Stimulated activated CD4-positive, alpha-beta T cell treated with anti-CD3 and anti-CD28 coated beads, TNF-alpha, amount 100 ng/mL, for 1 hour (primary cell): ENCODE measurements at places on chromosomes 7 and 10.

DNA sequence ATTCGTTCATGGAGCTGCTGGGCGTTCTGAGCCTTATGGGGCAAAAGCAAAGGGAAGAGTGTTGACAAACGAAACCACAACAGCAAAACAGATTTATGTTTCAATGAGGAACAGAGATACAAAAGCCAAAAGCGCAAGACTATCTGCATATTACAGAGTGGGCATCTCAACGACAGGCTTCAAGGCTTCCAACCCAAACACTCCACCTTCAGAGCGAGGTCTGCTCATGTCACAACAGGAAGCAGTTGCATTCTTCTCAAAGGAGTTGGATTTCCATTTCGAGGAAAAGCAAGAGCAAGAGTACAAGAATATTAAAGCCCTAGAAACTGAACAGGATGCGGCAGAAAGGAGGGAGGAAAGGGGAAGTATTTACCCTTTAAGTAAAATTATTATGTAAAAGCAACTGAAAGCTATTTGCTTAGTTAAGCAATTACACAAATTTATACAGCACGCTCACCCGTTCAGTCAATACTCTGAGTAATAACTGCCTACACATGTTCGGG, 189.3 kb downstream of the ELMO1 start:
- no peak for DNase-seq

GRCh38 chr10:48701941-48702340, 17.3 kb downstream of the WDFY4 start:
- no peak for DNase-seq

DNA sequence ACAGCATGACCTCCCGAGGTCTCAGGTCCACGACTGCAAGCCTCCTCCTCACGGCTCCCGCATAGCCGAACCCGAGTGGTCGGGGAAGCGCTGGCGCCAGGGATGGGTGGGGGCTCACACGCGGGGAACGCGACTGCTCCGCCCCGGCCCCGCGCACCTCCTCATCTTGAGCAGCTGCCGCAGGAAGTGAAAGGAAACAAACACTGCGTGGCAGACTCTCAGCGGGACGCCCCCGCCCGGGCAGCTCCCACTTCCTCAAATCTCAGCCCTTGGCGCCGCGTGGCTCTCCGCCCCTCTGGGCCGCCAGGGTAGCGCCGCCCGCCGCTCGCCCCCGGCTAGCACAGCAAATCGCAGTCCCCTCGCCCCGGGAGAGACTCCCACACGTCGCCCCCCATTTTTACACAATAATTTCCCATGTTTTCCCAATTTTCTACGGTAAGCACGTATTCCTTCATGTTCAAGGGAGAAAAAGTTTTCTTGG, at the start of gene TMEM243:
TSS of gene TMEM243 (minus strand) at position 188 of the 481 bp plus-strand sequence. CDS start 229 bp downstream, outside the sequence.
- DNase-seq: peak; percentile 67

DNA sequence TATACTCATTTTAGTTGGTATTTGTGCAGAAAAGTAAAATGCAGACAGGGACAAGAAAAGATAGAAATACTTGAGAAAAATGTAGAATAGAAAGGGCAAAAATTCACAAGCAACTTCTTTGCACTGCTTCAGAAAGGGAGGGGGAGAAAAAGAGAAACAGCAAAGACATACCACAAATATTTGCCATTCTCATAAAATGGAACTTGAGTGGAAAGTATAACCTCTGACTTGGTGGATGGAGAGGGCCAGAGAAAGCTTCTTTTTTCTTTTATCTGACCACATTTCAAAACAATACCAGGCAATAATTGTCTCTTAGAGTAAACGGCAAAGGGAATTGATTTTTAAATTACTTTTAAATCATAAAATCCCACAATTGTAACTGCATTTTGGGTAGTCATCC, 35.8 kb upstream of the TRUB1 start:
- DNase-seq: no peak

- DNase-seq: no peak
Measured at GRCh38 chr10:47028466-47028865, 117.2 kb downstream of the PTPN20 start.

DNA sequence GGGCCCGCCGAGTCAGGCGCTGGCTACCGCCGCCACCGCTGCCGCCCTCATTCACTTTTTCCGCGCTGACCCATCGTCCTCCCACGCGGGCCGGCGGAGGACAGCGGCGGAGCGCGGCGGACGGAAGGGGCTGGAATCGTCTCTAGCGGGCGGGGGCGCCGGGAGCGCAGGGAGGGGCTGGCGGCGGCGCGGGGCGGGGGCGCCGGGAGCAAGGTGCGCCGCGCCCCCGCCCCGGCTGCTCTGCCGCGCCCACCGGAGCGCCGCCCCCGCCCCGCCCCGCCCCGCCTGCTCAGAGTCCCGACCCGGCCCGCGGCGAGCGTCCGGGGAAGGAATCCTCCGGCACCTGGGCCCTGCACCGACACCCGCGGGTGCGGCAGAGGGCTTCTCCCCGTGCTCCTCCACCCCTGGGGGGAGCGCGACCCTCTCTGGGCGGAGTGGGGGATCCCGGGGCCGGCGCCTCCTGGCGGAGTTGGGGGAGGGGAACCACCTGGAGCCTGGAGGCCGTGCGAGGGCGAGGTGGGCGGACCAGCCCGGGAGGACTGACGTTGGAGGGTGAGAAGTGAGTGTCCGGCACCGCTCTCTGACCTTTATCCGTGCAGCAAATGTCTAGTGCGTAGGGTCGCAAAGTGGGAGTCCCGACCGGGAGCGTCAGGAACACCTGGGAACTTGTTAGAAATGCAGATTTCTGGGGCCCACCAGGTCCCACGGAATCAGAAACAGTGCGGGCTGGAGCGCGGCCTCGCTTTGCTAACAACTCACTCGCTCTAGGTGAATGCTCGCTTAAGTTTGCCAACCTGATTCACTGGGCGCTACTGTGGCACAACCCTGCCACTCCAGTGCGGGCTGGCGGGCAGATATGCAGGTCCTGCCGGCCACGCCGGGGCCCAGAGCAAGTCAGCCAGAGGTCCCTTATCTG, at the start of gene COBL:
TSS of gene COBL (minus strand) at position 144 of the 916 bp plus-strand sequence. CDS start 176 bp downstream, outside the sequence.
- DNase-seq: no peak

DNA sequence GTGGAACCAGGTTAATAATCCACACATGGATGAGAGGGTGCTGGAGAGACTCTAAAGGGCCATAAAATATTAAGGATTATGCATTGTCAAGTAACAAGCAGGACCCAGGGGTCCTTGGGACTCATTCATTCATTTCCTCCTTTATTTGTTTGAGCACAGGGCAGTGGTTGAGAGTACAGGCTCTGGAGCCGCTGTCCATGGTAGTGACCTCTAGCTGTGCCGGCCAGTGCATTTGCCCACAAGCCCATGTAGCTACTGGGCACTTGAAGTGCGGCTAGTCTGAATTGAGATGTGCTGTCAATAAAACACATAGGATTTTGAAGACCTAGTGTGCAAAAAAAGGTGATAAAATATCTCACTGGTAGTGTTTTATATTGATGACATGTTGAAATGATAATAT, 137.6 kb downstream of the C10orf105 start:
- no peak for DNase-seq

- no peak for DNase-seq
Measured at GRCh38 chr7:28787106-28787505, 171.0 kb downstream of the TRIL start.

GRCh38 chr7:147607157-147607800, 983.3 kb upstream of the C7orf33 start:
- DNase-seq: no peak
